ENCODE measurements at places on chromosomes 1 and 21.

DNA sequence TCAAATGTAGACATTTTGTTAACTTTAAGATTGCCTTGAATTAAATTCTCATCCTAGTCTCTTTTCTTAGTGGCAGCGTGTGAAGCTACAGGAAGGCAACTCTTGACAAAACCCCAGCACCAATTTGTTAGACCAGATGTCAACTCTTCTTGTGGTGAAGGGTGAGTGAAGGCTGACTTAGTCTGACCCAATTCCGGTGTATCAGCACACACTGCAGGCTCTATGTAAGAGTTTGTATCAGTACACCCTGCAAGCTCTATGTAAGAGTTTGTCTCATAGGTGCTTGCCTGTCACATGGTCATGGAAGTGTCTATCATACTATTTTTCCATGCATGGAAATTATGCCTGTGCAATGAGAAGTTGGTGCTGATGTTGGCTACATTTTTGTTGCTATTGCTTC lies 16.8 kb downstream of the CR2 start:
- DNase-seq: no peak

DNA sequence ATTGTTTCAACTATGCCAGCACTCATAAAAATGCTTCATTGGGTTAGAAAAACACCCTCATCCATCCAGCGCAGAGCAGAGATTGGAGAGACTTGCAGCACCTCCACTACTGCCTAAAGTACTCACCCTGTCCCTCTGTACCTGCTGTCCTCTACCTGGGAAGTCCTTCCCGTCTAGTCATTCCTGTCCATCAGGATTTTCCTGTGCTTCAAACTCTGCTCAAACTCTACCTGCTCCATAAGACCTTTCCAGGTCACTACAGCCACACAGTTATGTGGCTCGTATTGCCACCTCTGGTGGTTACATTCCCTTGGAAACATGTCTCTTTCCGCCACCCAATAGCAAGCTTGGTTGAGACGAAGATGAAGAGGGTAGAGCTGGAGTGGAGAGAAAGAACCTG lies 7.2 kb downstream of the OVGP1 start:
- DNase-seq: no peak

DNA sequence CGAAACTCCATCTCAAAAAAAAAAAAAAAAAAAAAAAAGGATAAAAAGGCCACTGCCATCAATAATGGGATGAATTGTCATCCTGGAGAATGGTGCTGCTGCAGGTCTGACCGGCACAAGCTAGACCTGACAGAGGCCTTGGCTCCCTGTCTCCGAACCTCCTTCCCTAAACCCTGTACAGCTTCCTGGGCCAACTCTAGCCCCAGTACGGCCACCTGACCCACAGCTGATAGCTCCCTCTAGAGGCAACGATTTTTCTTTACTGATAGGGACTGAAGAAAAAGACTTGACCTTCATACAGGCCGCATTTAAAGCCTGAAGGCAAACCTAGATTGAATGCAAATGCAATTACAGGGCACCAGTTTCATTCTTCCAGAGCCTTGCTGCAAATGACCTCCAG lies 30.7 kb downstream of the NOL9 start:
- DNase-seq: no peak

- DNase-seq: no peak
Measured at GRCh38 chr1:236354330-236355147, 39.5 kb upstream of the EDARADD start.

DNA sequence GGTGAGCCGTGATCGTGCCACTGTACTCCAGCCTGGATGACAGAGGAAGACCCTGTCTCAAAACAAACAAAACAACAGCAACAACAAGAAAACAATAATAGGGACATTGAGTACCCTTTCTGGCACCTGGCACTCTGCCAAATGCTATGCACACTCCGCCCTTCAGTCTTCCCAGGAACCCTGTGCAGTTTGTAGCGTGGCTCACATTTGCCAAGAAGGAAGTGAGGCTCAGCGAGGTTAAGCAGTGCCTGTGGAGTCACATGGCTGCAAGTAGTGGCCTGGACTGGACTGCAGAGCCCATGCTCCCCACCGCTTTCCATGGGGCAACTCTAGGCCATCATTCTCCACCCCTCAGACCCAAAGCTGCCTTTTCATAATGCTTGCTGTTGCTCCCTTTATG lies 5.3 kb upstream of the EVA1B start:
- DNase-seq: peak; percentile 77

DNA sequence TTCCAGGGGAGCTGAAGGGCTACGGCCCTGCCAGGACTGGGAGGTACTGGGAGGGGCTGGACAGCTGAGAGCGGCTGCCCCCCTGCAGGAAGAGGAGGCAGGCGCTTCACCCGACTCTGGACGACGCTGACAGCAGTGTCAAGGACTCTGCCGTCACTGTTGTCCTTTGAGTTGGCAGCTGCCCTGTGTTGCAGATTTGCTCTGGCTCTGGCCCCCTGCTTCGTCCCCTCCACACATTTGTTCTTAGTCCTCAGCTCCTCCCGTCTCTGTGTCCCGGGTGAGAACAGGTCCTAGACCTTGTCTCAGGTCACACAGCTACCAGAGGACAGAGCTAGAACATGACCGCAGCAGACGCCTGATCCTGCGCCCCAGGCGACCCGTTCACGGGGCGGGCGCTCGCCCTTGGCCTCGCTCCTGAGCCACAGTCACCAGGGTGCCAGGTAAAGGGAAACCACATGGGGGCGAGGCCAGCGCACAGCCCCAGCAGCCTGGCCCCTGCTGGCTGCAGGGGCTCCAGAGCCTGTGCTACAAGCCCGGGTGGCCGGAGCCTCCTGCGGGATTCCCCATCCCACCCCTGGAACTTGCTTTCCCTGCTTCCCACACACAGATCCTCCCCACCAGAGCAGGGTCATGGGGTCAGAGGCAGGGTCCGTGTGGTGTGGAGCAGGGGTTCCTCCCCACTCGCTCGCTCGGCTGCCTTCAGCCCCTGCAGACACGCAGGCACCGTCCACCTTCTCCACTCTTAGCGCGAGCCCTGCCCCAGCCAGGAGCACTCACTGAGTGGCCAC lies 10.7 kb upstream of the NPHP4 start:
- DNase-seq: peak; percentile 85
